Caki2 (cell line): ENCODE measurements at places on chromosomes 5 and 9.

DNA sequence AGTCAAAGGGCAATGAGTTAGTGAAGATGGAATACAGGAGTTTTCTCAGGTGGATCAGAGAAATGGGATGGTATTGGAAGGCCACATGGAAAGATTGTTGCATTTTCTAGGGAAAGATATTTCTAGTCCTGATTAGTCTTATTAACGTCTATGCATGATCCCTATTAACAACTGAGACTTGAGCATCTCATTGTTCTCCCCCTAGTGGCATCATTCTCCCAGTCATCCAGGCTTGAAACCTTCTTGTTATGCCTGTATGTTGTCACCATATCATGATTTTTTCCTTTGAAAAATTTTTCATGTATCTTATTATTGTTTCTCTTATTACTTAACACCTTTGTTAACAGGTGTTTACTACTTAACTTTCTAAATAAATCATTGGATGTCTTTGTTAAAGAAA, 34.4 kb downstream of the KIF2A start:
- no peak for DNase-seq

- no peak for DNase-seq
These were observed 2.1 kb downstream of the SH2D3C start for GRCh38 chr9:127776195-127776923.

GRCh38 chr5:765948-766631, 18.4 kb downstream of the ZDHHC11B start:
- no peak for DNase-seq

DNA sequence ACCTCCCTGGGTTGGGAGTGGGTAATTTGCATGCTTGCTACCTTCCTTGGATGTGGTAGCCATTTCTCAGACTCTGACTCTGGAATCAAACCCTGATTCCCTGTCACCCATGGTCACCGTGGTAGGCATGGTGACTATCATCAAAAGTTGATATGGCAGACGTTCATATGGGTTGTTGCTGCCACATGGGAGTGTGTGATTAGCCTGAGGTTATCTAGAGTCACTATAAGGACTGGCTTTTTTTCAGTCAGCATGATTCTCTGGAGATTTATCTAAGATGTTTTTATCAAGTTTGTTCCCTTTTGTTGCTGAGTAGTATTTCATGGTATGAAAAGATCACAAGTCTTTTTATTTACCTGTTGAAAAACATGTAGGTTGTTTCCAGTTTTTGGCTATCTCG, 7.0 kb downstream of the RCL1 start:
- no peak for DNase-seq

GRCh38 chr9:74497748-74498620, 849 bp downstream of the RORB start:
- DNase-seq = peak; percentile 23

- no peak for DNase-seq
These were observed 3.6 kb downstream of the HNRNPAB start for GRCh38 chr5:178207917-178208280.

- DNase-seq = no peak
These were observed 193.5 kb downstream of the RFK start for GRCh38 chr9:76200745-76201144.

- DNase-seq = peak; percentile 30
These were observed 10.9 kb downstream of the RAPGEF1 start for GRCh38 chr9:131728961-131729360.

- no peak for DNase-seq
These were observed 3.4 kb downstream of the CPEB4 start for GRCh38 chr5:173891308-173892116.

DNA sequence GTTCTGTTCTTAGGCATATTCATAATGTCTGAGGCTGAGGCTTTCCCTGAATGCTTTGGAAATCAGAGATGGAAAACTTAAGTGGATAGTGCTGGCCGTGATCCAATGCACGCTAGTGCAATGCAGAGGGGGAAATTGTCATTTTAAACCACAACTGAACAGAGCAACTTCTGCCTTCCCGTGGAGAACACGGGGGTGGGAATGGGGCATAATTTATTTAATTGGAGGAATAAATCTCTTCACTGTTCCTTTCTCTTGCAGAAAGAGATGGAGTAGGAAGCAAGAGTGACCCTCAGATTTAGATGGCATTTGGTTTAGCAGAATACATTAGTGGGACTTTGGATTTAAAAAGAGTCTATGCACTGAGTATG, 22.9 kb upstream of the NREP start:
- no peak for DNase-seq

GRCh38 chr9:14373336-14373666, 59.4 kb upstream of the NFIB start:
- DNase-seq = no peak

GRCh38 chr5:159241946-159242552, 21.0 kb upstream of the UBLCP1 start:
- DNase-seq = no peak

DNA sequence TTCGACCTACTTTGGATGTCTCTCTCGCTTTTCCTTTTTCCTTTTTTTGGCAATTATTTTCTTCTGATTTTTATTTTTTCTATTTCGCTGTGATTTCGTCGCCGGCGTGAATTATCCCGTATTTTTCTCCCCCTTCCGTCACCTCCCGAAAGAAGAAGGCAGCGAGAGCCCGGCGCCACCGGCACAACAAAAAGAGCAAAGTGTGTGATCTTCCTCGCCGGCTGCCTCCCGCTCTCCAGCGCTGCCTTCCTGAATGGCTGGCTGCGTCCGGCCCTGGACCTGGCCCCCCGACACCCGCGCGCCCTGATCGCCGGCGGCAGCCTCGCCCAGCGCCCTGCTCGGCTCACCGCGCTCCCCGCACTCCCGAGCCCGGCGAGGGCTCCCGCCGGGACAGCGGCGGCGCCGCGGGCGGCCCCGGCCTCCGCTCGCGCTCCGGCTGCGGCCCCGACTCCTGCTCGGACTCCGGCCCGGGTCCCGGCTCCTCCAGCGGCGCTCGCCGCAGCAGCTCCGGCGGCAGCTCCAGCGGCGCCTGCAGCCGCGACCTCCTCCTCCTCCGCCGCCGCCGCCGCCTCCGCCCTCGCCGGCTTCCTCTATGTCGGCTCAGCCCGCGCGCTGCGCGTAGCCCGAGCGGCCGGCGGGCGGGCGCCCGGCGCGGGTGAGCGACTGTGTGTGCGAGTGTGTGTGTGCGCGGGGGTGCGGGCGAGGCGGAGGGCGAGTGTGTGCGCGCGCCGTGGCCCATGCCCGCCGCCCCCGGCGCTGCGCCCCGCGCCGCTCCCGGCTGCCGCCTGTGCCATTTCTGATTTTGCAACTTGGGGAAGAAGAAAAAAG, 960 bp downstream of the NR2F1 start:
- DNase-seq = peak; percentile 55

- DNase-seq = no peak
These were observed 215.5 kb upstream of the TMEM161B start for GRCh38 chr5:88483964-88484672.

DNA sequence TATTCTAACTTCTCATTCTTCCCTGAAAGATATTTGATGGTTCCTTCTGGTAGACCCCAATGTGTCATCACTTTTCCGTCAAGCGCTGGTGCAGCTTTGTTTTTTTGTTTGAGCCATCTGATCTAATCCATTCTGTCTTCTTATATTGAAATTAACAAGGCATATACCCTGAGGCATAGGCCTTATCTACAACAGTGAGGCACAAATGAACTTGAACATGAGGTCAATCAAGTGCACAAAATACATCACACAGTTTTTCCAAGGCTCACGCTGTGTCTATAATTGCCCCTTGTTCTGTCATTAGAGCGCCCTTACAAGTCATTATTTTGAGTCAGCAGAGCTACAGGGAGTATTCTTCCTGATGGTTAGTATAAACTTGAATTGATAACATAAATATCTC, 406.6 kb downstream of the MAT2B start:
- DNase-seq = no peak

DNA sequence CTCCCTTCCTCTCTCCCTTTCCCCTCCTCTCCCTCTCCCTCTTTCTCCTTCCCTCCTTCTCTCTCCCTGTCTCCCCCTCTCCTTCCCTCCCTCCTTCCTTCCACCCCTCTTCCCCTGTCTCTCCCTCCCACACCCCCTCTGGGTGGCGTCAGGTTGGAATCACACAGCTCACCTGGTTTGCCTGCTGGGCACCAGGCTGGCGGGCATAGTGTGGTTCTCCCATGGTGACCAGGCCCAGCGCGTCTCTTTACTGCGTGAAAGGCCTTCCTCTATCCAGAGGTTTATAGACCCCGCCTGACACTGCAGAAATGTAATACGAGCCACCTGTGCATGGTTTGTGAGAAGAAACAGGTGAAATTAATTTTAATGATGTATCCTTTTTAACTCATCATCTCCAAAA, 76.2 kb downstream of the MRPL36 start:
- DNase-seq = no peak

GRCh38 chr5:155460501-155460931, 447.0 kb downstream of the KIF4B start:
- no peak for DNase-seq

GRCh38 chr9:27712806-27713205, 139.5 kb upstream of the C9orf72 start:
- DNase-seq = no peak

GRCh38 chr9:94005272-94005901, 50.2 kb upstream of the BARX1 start:
- DNase-seq = no peak

DNA sequence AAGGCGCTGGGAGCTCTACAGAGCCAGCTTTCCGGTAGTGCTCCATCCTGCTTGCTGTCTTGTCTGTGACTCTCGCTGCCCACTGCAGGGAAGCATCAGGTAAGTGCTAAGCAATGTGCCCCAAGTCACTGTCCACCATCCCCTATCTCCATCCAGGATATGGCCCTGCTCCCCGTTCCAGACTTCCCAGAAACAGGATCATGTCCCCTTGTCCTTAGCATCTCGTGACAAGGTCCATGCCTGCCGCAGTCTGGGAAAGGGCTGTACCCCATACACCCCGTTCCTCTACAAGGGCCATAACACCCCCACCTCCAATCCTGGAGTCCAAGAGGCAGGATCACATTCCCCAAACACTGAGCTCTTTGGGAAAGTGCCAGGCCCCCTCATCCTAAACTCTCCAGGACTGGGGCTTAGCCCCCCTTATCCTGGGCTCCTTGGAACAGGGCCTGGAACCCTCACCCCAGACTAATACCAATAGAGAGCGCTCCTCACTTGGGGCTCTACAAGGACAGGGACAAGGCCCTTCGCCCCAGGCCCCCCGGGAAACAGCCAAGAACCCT, 566 bp downstream of the RPP25L start:
- no peak for DNase-seq
